ENCODE measurements at places on chromosomes 3 and 15.

- DNase-seq = no peak
These were observed 51.6 kb upstream of the C15orf39 start for GRCh38 chr15:75149867-75150709.

DNA sequence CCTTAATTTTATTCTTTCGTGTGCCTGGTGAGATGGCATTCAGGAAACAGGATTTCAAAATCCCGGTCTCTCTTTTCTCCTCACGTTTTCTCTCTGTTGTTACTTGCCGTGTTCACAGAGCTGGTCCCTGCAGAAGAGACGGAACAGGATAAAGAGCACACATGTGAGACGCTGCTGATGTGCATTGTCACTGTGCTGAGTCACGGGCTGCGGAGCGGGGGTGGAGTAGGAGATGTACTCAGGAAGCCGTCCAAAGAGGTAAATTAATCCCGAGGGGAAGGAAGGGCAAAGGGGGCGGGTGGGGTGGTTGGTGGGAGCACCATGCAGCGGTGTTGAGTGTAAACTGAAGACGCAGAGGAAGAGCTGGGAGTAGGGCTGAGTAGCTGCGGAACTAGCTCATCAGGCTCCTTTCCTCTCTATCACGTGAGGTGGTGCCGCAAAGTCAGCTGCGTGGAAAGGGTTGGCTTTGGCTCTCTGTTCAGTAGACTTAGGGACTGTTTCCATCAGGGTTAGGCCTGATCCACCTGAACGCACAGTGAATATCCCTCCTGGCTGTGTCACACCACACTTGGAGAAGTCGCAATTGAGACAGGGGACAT, 164.8 kb upstream of the BHLHE40 start:
- DNase-seq = no peak

DNA sequence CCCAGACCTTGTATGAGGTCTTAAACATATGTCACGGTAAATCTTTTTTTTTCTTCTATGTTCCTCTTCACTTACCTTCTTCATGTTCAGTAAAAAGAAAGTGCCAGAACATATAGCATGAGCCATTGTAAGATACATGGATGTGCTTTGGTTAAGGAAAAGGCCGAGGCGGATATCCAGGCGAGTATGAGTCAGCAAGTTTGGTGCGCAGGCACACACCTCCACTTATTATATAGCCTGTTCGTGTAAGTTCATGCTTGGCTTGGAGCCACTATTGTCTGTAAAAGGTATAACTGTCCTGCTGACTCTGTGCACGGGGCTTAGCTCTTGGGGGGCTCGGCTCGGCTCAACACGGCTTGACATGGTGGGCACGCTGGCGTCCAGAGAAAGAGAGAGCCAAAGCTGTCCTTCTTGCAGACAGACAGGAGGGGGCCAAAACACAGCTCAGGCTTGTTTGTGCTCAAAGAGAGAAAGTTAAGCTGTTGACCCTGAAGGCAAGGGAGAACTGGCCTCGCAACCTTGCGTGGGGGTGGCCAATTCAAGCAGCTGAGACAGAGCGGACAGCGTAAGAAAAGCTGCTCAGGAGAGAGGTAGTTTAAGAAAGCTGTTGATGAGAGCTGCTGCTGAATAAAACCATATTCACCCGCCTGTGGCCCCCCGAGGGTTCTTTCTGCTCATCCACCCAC, 251.2 kb downstream of the SLC9A9 start:
- no peak for DNase-seq

DNA sequence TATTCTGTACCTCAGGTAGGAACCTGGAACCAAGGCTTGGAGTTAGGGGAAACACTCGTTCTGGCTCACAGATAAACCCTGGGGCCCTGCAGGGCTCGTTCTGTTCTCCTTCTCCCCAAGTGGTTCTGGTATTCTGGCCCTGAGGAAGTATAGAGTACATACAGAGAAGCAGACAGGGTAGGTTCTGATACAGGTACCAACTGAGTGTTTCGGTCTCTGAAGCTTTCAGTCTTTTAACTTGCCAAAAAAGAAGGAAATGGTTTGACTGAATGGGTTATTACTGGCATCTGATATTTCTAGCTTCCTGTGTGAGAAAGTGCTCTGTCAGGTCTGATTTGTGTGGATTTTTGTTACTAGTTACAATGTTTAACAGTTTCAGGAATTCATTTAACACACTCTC, 67.3 kb downstream of the UBE2E2 start:
- no peak for DNase-seq

DNA sequence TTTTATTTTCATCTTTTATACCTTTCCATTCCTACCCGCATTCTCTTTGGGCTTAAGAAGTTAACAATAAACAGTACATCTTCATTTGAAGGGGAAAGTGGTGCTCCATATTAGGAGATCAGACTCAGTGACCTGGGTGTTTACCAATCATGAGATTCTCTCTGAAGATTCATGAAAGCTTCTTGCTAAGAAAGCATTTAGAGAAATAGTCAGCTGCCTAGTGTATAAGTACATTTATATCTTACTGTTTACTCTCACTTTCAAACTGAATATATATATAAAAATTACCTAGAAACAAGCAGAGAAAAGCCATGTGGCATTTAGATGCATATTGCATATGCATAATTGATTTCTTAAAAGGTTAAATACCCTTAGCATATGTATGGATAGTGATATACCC, 100.5 kb downstream of the KCNH8 start:
- no peak for DNase-seq
